ENCODE measurements at places on chromosomes 6 and 20. TPM values are rescaled to one million over a fixed set of nuclear protein-coding genes. Genes with fewer than 3 reads are reported as not detected.

The OR2H2 gene
- total RNA-seq, result not detected

The CST4 gene
- not detected for total RNA-seq

The HLA-DOA gene
- 0.11 TPM for total RNA-seq

The MYLK4 gene
- total RNA-seq, result 0.97 TPM

The LY6G6D gene
- not detected for total RNA-seq

The MYB gene
- total RNA-seq, result 0.13 TPM

The CCND3 gene
- 24.8 TPM for total RNA-seq

The BTN1A1 gene
- not detected for total RNA-seq
